Ascending aorta (tissue), 2 donors: ENCODE measurements at places on chromosomes 13 and 19.
A peak's percentile ranks its signal among the peaks of the same experiment; 100 is the strongest.

DNA sequence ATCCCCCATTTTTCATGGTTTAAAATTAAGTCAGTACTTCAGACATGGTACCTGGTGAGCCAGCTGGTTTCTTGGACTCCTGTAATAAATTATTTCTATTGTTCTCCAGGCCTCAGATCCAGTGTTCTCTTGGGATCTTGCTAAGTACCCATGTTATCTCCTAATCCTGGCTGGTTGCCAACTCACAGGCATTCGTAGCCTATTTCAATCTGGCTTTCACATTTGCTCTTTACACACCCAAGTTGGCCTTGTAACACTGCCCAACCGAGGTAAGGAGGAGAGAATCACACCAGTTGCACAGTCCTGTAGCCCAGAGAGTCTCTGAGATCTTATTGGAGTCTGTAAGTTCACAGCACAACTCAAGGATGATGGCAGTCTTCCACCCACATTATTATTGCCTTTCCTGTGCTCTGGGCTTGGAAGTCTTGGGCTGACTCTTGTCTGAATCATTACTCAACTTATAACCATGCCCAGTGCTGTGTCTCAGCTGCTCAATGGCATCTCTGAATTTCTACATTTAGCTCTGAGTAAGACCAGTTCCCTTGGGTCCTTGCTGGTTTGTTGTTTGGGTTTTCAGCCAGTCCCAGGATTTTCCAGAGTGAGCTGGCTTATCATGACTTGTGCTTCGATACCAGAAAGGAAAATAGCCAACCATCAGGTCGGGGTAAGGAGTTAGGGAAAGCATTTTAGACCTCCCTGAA, 76.6 kb upstream of the KLF12 start:
- peak; percentile 89 for DNase-seq

- no peak for DNase-seq
Measured at GRCh38 chr19:7196763-7197118, 97.5 kb downstream of the INSR start.

- DNase-seq: no peak
Measured at GRCh38 chr13:51713807-51714206, 90.2 kb downstream of the DHRS12 start.

- peak; percentile 57 for DNase-seq
Measured at GRCh38 chr13:44273991-44274770, 99.4 kb upstream of the SERP2 start.

GRCh38 chr13:114145722-114146121, 13.3 kb upstream of the RASA3 start:
- DNase-seq: no peak

DNA sequence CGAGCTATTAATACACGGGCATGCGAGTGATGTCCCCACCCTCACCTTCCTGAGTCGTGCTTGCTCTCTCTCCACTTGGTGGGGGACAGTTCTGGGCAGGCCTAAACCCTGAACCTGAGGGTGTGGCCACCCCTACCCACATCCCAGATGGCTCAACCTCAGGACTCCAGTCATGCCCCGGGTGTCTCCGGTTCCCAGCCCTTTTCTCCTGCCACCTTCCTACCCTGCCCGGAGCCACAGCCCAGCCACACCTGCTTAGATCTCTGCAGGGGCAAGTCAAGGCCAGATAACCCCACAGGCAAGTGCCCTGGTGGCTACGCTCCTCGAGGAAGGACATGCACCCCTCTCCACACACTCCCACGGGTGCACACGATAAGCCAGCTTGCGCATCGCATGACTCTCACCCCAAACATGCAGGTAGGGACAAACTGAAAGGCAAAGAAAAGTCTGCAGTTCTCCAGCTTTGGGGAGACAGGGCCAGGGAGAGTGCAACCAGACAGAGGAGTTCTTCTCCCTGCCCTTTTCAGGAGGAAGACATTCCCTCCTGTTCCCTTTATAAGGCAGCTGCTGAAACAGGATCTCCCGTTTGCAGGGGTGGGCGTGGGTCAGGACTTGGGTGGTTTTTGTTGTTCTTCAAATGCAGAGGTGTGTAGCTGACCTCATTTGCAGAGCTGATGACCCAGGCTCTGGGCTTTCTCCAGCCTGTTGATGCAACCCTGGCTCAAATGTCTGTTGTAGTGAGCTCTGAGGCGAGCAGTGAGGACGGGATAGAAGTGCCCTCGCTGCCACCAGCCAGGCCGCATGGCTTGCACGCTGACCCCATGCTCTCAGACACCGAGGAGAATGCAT, 88.6 kb downstream of the DPF1 start:
- no peak for DNase-seq

DNA sequence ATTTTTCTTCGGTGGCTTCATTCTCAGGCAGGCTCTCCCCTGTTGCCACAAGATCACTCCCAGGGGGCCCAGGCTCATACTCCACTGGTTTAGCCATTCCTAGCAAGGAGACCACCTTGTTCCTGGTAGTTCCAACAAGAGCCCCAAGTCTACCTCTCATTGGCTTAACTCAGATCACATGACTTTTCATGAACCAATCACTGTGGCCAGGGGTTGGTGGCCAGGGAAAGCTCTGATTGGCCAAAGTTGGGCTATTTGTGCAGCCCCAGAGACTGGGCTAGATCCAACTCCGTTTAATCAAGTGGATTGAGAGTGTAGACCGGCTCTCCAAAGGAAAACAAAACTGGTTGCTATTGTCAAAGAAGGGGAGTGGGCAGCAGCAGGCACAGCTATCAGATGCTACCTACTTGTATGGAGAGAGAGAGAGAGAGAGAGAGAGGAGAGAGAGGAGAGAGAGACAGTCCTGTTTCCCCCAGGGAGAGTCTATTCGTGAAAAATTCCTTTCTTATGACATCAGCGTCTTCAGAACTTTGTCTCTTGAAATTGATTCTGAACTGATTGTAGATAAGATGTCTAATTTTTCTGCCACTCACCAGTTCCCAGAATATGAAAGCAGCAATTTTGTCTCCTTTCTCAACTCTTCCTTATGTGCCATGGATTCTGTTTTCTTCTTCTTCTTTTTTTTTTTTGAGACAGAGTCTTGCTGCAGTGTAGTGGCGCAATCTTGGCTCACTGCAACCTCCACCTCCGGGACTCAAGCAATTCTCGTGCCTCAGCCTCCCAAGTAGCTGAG, 5.9 kb downstream of the CEACAM19 start:
- no peak for DNase-seq

GRCh38 chr19:32311371-32311770, 34.0 kb upstream of the ZNF507 start:
- no peak for DNase-seq

DNA sequence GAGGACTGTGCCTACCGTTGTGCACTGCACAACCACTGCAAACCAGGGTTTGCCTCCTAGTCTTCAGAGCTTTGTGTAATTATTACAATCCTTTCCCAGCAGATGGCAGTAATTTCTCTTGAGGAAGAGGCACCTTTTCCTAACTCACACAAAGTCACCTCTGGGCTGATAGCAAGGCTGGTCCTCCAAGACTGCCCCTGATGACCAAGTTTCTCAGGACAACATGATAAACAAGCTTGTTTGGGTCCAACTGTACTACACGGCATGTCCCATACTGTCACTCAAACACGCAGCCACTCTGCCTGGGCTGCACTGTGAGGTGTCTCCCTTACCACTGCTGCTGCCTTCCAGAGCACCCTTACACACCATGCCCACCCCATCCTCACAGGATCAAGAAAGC, 39.3 kb downstream of the RFXAP start:
- no peak for DNase-seq

- no peak for DNase-seq
Measured at GRCh38 chr19:3006075-3006767, 22.9 kb downstream of the TLE2 start.

GRCh38 chr19:28394725-28395124, 818.2 kb downstream of the UQCRFS1 start:
- no peak for DNase-seq

- no peak for DNase-seq
Measured at GRCh38 chr19:38145623-38146022, 78.4 kb downstream of the DPF1 start.

- no peak for DNase-seq
Measured at GRCh38 chr13:75492389-75492788, 10.4 kb upstream of the TBC1D4 start.

GRCh38 chr13:74641586-74641985, 507.4 kb upstream of the KLF12 start:
- DNase-seq: no peak

DNA sequence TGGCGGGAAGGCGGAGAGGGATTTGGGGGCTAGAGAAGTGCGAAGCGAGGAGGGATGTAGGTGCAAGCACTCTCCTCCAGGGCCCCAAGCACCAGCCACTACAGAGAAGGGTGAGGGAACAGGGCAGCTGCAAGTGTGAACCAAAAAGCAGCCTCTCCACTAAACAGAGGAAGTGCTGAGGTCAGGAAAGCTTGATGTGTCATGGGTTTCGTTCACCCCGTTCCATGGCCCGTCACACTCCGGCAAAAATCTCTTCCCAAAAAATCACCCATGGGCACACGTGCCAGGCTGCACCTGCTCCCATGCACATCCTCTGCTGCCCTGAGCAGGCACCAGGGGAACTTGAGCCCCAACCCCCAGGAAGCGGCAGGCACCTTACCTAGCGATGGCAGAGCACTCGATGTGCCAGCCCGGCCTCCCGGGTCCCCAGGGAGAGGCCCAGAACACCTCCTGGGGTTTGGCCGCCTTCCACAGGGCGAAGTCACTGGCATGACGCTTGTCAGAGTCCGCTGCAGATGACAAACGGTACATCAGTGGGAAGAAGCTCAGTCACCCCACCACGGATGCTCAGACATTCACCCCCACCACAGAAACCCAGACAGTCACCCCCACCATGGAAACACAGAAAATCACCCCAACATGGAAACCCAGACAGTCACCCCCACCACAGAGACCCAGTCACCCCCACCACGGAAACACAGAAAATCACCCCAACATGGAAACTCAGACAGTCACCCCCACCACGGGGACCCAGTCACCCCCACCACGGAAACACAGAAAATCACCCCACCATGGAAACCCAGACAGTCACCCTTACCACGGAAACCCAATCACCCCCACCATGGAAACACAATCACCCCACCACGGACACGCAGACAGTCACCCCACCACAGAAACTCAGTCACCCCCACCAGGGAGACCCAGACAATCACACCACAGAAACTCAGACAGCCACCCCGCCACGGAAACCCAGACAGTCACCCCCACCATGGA, 29.0 kb downstream of the CARS2 start:
- DNase-seq: peak; percentile 14

GRCh38 chr13:21518617-21519144, 59.6 kb upstream of the ZDHHC20 start:
- no peak for DNase-seq

DNA sequence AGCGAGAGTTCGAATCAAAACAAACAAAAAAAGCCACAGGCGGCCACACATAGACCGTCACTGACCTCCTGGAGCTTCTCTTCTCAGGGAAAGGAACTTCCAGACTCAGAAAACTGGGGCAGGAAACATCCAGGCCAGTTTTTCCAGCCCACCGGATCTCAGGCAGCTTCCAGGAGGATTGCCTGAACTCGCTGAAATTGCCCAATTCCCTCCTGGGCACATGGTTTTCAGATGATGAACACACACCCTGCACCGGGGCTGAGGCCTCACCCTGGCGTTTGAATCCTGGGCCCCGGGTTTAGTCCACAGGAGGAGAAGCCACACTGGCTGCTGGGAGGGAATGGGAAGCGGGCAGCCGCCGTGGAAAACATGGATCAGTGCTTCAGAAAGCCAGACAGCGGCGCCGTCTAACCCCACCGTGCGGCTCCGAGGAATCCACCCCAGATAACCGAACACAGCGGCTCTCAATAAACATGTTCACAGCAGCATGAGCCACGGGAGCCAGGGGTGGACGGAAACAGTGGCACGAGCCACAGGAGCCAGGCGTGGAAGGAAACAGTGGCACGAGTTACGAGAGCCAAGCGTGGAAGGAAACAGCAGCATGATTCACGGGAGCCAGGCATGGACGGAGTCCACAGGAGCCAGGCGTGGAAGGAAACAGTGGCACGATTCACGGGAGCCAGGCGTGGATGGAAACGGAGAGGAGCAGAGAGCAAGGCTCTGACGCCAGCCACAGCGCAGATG, 18.2 kb upstream of the PTBP1 start:
- DNase-seq: peak; percentile 84

DNA sequence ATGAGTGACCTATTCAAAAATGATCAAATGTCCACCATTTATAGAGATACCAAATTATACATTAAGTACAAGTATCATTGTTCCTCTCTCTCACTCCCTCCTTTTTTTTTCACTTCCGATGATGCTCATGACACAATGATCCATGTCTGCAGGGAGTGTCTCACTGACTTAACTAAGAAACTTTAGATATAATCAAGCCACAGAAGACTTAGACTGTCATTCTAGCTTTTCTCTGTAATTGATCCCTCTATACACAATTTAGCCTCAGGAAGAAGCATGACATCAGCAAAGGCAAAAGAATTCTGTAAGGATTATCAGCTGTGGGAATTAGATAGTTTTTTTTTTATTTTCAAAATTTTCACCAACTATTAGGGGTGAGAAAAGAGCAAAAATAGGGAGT, 734.9 kb upstream of the PCDH9 start:
- DNase-seq: no peak

DNA sequence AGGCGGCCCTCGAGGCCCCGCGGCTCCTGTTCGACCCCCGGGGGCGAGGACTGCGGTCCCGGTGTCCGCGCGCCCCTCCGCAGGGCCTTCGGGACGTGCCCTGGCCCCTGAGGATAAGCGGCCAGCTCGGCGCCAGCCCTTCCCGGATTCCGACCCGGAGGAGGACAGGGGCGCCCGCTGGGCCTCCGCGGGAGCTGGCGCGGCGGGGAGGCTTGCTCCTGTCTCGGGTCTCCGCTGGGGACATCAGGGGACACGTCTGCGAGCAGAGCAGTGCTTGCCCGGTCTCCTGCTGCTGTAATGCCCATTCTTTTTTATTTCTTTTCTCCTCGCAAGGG, 829 bp downstream of the B3GLCT start:
- DNase-seq: no peak

DNA sequence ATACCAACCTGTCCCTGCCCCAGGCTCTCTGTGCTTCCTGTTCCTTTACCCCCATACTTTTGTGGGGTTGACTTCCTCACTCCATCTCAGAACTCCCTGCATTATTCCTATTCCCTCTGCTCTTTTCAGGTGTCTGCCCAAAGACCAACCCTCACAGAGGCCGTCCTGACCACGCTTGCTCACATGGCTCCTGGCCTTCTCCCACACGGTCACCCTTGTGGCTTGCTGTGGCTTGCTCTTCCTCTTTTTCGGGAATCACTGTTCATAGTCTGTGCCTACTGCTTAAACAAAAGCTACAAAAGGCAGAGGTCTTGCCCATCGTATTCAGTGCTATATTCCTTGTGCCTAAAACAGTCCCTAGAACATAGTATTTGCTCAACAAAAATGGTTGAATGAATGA, 25.2 kb upstream of the ARGLU1 start:
- DNase-seq: no peak

- DNase-seq: no peak
Measured at GRCh38 chr13:40127476-40127875, 472.0 kb downstream of the COG6 start.
